Large intestine (tissue), 12 donors: ENCODE measurements at places on chromosomes 12 and 14.
A peak's percentile ranks its signal among the peaks of the same experiment; 100 is the strongest.

DNA sequence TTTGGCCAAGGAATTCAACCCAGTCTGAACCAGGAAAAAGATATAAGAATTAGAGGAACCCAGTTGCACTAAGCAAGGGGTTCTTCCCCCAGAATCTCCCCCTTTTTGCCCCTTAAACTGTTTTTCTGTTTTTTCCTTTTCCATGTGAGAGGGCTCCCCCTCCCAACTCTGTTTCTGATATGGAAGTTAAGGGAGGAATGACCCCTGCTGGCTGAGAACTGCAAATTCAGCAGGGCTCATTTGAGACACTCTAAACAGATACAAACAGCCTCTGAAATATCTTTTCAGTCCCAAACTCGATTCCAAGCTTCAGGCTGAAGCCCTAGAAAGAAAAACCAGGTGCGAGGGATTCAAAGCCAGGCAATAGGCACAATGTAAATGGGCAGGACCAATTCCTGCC, 132.7 kb downstream of the SLC41A2 start:
- H3K36me3 ChIP-seq, result no peaks in the 10 kb centered on the region
- no peaks in the 10 kb centered on the region for H3K27me3 ChIP-seq
- H3K4me1 ChIP-seq, result no peaks in the 10 kb centered on the region
- no peak overlapping the region for H3K27ac ChIP-seq
- no peak for DNase-seq

- H3K27ac ChIP-seq, result no peak overlapping the region
- no peaks in the 10 kb centered on the region for H3K27me3 ChIP-seq
- H3K36me3 ChIP-seq, result peaks cover 32% of the 10 kb centered on the region
- H3K4me1 ChIP-seq, result no peaks in the 10 kb centered on the region
- no peak overlapping the region for H3K4me3 ChIP-seq
- no peak for DNase-seq
Observed at GRCh38 chr14:55389330-55389729, 22.3 kb downstream of the ATG14 start.

DNA sequence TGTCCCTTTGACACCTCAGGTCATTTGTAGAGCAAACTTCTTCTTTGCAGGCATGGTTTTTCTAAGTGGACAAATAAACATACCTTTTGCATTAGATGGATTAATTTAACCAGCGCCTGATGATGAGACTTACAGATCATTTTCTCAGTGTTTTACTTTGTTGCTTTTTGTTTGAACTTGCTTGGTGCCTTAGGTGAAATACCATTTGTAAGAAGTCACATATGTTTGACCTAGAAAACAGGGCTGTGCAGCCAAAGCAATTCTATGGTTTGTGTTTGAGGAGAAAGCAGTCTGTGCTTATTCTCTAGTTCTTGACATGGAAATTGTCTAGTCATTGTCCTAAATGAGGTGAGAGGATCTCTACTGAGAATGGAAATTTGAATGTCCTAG, 111.1 kb downstream of the DIP2B start:
- no peak for DNase-seq
- no peaks in the 10 kb centered on the region for H3K27me3 ChIP-seq
- H3K27ac ChIP-seq, result no peak overlapping the region
- H3K4me3 ChIP-seq, result no peak overlapping the region
- H3K36me3 ChIP-seq, result no peaks in the 10 kb centered on the region

DNA sequence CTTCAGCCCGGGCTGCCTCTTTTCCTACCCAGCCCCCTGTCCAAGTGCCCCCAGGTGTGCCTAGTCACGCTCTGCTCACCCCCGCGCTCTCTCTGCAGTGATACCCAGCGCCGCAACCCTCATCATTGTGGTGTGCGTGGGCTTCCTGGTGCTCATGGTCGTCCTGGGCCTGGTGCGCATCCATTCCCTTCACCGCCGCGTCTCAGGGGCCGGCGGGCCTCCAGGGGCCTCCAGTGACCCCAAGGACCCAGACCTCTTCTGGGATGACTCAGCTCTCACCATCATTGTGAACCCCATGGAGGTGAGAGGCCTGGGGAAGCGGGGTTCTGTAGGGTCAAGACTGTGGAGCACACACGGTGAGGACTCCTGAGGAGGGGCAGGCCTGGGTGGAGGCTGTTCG, 27.2 kb downstream of the CLSTN3 start:
- no peak for DNase-seq
- H3K27me3 ChIP-seq, result no peaks in the 10 kb centered on the region
- H3K4me3 ChIP-seq, result no peak overlapping the region
- H3K4me1 ChIP-seq, result peaks cover 7% of the 10 kb centered on the region
- no peak overlapping the region for H3K27ac ChIP-seq

DNA sequence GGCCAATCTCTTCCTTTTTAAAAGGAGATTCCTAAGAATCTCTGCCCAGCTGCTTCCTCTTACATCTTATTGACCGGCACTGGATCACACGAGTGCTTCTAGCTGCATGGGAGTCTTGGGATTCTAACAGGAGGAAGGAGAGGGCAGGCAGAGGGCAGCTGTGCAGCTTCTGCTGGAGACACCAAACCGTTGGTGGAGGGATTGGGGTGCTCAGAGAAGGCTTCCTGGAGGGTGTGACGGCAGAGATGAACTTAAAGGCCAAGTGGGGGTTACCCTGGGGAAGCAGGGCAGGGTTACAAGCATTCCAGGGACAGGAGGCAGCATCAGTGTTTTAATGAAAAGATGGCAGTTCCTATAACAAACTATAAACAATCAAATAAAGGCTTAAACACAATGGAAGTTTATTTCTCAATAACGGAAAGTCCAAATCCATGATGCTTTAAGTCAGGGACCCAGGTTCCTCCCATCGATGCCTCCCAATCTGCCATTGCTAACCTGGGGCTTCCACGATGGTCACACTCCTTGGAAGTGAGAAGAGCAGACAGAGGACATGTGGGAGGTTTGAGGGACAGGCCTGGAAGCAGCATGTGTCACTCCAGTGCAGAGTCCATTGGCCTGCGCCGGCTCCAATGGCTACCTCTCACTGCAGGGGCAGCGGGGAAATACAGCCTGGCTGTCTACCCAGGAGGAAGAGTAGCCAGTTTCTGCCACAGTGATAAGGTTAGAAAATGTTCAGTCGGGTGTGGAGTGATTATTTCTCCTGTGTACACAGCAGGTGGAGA, 53.1 kb upstream of the DDX11 start:
- H3K4me1 ChIP-seq, result no peaks in the 10 kb centered on the region
- H3K27ac ChIP-seq, result no peak overlapping the region
- no peak overlapping the region for H3K4me3 ChIP-seq
- DNase-seq, result no peak
- H3K36me3 ChIP-seq, result no peaks in the 10 kb centered on the region

- peaks cover 55% of the 10 kb centered on the region for H3K36me3 ChIP-seq
- no peak for DNase-seq
- no peak overlapping the region for H3K27ac ChIP-seq
- H3K4me1 ChIP-seq, result peaks cover 38% of the 10 kb centered on the region
- H3K27me3 ChIP-seq, result no peaks in the 10 kb centered on the region
- no peak overlapping the region for H3K4me3 ChIP-seq
Observed at GRCh38 chr12:50186681-50187080, 19.5 kb upstream of the CERS5 start.

DNA sequence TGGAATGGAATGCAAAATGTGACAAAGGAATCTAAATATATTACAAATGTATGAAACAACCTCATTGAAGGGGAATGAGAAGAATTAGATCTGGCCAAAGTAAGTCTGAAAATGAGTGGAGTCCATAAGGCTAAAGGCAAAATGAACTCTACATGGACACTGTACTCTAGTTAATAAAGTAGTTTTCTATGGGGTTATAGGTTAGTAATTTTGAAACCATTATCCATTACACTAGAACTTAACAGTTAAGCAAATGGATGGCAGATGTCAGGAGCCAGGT, 222.1 kb downstream of the NUAK1 start:
- no peaks in the 10 kb centered on the region for H3K27me3 ChIP-seq
- no peak overlapping the region for H3K4me3 ChIP-seq
- H3K36me3 ChIP-seq, result no peaks in the 10 kb centered on the region
- H3K27ac ChIP-seq, result no peak overlapping the region
- no peaks in the 10 kb centered on the region for H3K4me1 ChIP-seq

- no peak for DNase-seq
- no peaks in the 10 kb centered on the region for H3K36me3 ChIP-seq
- H3K4me1 ChIP-seq, result no peaks in the 10 kb centered on the region
- H3K4me3 ChIP-seq, result no peak overlapping the region
- H3K27ac ChIP-seq, result no peak overlapping the region
Observed at GRCh38 chr14:81295958-81296923, 75.5 kb upstream of the GTF2A1 start.

DNA sequence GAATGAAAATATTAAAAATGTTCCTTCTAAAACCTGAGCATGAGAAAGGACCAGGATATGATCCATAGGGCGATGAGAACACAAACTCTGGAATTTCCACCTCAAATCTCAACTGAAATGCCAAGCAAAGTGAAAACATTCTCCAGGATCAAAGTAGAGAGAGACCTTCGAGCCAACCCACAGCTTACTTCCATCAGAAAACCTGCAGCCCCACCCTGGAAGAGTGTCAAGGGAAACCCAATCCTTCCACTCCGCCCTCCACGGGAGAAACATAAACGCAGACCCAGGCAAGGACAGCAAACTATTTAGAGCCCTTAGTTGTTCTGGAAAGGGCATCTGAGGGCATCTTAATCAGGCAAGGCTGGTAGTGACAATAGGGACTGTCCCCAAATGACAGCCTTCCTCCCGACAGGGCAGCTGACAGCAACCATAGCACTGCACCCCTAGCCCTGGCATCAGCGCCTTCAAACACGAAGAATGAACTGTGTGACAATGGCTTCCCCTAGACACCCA, 21.8 kb downstream of the SLC15A4 start:
- no peaks in the 10 kb centered on the region for H3K4me1 ChIP-seq
- no peak for DNase-seq
- H3K36me3 ChIP-seq, result peaks cover 61% of the 10 kb centered on the region

DNA sequence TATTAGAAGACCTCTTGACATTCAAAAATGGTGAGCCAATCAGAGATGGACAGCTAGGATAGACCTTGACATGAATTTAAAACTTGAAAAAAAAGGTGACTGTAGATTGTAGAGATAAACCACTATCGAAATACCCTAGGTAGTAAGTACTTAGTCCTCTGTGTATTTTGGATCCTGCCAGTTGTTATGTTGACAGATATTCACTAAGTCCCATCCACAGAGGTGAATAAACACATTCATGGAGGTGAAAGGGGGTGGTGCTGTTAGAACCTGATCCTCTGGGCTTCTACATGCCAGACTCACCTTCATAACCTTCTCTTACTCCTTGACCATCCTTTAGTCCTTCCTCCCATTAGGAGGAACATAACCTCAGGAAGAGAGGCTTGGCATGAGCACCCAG, 72.3 kb downstream of the OTX2 start:
- no peaks in the 10 kb centered on the region for H3K36me3 ChIP-seq
- no peak for DNase-seq
- peaks cover 3% of the 10 kb centered on the region for H3K27me3 ChIP-seq
- H3K4me3 ChIP-seq, result no peak overlapping the region

- peak; percentile 77 for DNase-seq
- no peaks in the 10 kb centered on the region for H3K36me3 ChIP-seq
- H3K4me3 ChIP-seq, result no peak overlapping the region
- no peaks in the 10 kb centered on the region for H3K27me3 ChIP-seq
Observed at GRCh38 chr12:64944966-64945365, 120.5 kb downstream of the TBC1D30 start.

- peaks cover 2% of the 10 kb centered on the region for H3K27me3 ChIP-seq
- DNase-seq, result no peak
- no peak overlapping the region for H3K4me3 ChIP-seq
- peaks cover 6% of the 10 kb centered on the region for H3K4me1 ChIP-seq
Observed at GRCh38 chr12:108302403-108303311, 36.5 kb downstream of the CMKLR1 start.

DNA sequence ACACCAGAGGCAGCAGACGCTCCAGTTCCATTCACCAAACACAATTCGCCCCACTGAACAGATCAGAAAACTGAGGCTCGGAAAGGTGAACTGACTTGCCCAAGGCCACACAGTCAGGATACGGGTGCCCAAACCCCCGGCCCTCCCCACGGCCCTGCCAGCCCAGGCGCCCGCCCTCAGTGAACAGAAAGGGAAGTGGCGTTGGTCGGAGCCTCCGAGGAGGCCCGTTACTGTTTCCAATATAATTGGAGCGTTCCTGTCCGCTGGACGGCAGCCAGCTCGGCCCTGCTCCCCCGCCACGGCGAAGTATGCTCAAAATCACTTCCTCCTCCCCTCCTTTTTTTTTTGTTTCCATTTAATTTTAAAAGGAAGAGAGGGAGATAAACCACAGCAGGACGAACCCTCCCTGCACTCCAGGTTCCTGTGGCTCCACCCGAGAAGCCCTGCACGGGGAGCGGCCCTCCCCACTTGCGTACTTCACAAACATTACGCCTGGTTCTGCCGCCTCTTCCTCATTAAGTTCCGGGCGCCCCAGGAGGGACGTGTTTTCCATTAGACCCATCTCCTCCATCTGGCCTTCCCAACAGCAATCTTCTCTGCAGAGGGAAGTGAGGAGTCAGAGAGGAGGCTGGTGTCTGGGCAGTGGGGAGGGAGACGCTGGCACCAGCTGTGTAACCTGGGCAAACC, 61.1 kb downstream of the NCOR2 start:
- H3K4me1 ChIP-seq, result peaks cover 36% of the 10 kb centered on the region
- H3K27ac ChIP-seq, result peak overlapping the region; percentile 60
- DNase-seq, result peak; percentile 52
- H3K36me3 ChIP-seq, result peaks cover 5% of the 10 kb centered on the region

DNA sequence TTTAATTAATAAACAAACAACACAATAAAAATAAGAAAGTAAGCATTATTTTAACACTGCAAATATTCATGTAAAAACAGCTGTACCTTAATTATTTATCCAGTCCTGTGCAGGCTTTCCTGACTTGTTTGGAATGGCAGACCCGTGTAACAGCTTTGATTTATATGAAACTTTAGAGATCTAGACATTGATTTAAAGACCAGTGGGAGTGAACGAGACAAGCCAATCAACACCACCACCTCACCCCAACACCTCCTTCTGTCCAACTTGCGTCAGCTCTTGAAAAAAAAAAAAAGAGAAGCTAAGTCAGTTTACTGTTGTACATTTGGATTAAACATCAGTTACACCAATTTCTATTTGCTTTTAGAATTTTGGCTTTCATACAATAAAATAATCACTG, 22.3 kb downstream of the SLC38A4 start:
- no peak overlapping the region for H3K27ac ChIP-seq
- no peaks in the 10 kb centered on the region for H3K4me1 ChIP-seq
- no peaks in the 10 kb centered on the region for H3K36me3 ChIP-seq
- DNase-seq, result no peak
- no peak overlapping the region for H3K4me3 ChIP-seq

GRCh38 chr14:104195878-104196277, 57.5 kb downstream of the KIF26A start:
- H3K27me3 ChIP-seq, result peaks cover 6% of the 10 kb centered on the region
- peaks cover 3% of the 10 kb centered on the region for H3K4me1 ChIP-seq
- DNase-seq, result peak; percentile 13
- H3K27ac ChIP-seq, result no peak overlapping the region

- no peak overlapping the region for H3K4me3 ChIP-seq
- no peak for DNase-seq
- no peaks in the 10 kb centered on the region for H3K36me3 ChIP-seq
- H3K27ac ChIP-seq, result no peak overlapping the region
- H3K27me3 ChIP-seq, result no peaks in the 10 kb centered on the region
- no peaks in the 10 kb centered on the region for H3K4me1 ChIP-seq
Observed at GRCh38 chr14:72788255-72788654, 105.6 kb downstream of the DPF3 start.

GRCh38 chr12:50647031-50647430, 116.9 kb upstream of the ATF1 start:
- no peaks in the 10 kb centered on the region for H3K27me3 ChIP-seq
- no peak for DNase-seq
- H3K4me3 ChIP-seq, result no peak overlapping the region

GRCh38 chr14:75720116-75720515, 59.1 kb downstream of the TTLL5 start:
- peak overlapping the region; percentile 5 for H3K27ac ChIP-seq
- H3K4me3 ChIP-seq, result no peak overlapping the region
- peaks cover 35% of the 10 kb centered on the region for H3K36me3 ChIP-seq
- H3K27me3 ChIP-seq, result no peaks in the 10 kb centered on the region
- no peaks in the 10 kb centered on the region for H3K4me1 ChIP-seq
- DNase-seq, result no peak
